ENCODE measurements at places on chromosomes 5 and 9. TPM values are rescaled to one million over a fixed set of nuclear protein-coding genes. Genes with fewer than 3 reads are reported as not detected.

The CNTRL gene
- total RNA-seq, result 2.9 TPM

The FGFR4 gene
- 0.65 TPM for total RNA-seq

The PCDHB11 gene
- total RNA-seq, result 0.69 TPM

The GPX8 gene
- 162 TPM for total RNA-seq

The GCNT4 gene
- 5.0 TPM for total RNA-seq

The RGS7BP gene
- 6.2 TPM for total RNA-seq

The RNF183 gene
- not detected for total RNA-seq

The LURAP1L gene
- total RNA-seq, result 25.4 TPM

The CTNNAL1 gene
- 35.9 TPM for total RNA-seq

Data from smooth muscle cell of the pulmonary artery (primary cell).